T-helper 1 cell (primary cell): ENCODE measurements at places on chromosomes 11 and 22.

GRCh38 chr11:128609785-128610184, 22.4 kb upstream of the ETS1 start:
- DNase-seq, result no peak

- DNase-seq, result no peak
These were observed 125.3 kb downstream of the MPPED1 start for GRCh38 chr22:43537019-43537585.

- no peak for DNase-seq
These were observed 4.9 kb downstream of the TSKU start for GRCh38 chr11:76787911-76788596.

- no peak for DNase-seq
These were observed 644 bp upstream of the NDUFV1 start for GRCh38 chr11:67606093-67606491.

- no peak for DNase-seq
These were observed 29.7 kb upstream of the DDX6 start for GRCh38 chr11:118820412-118821357.

DNA sequence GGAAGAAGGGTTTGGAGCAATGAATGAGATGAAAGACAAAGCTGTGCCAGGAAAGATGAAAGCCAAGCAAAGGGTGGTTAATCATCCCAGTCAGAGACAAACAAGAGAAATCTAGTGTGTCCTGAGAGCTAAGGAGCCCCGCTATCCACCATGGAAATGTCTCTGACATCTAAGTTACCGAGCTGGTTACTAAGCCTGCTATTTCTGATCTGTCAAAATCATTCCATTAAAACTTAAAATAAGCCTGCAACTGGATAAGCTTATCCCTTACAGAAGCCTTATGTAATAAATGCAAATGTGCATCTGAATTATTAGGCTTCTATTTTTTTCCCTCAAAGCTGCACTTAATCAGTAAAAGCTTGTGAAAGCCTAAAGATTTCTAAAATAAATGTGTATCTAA, 22.1 kb upstream of the SESN3 start:
- no peak for DNase-seq

DNA sequence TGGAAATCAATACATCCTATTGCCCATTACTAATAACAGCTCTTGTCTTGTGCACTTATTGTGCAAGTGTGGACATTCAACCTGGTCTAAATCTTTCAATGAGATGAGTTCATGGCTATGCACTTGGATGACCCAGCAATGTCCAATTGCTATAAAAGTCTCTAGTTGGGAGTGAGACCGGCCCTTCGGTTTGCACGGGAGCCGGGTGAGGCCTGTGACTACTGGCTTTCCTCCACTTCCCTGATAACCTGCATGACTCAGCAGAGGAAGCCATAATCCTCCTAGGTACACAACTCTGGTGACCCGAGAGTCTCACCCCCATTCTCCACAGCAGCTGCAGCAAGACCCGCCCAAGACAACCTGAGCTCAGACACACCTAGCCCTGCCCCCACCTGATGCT, 135.9 kb upstream of the PAX6 start:
- no peak for DNase-seq
